ENCODE measurements at places on chromosomes 1 and 21.

- no peak for DNase-seq
Measured at GRCh38 chr21:14862794-14863720, 201.7 kb downstream of the NRIP1 start.

DNA sequence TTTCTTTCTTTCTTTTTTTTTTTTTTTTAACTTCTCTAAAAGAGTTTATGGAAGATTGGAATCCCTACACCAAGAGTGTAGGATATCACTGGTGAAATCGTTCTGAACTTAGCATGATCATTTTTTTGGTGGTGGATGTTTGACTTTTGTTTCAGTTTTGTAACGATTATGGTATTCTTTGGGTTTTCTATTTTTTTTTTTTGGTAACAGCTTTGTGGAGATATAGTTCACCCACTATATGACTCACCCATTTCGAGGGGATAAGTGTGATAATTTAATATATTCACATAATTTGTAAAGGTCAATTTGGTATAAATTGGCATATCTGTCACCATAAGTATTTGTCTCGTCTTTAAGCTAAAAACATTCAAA, 29.2 kb downstream of the AGPAT3 start:
- DNase-seq: peak; percentile 14

GRCh38 chr1:67469431-67469830, 39.2 kb upstream of the SERBP1 start:
- DNase-seq: no peak

GRCh38 chr21:15748586-15748985, 18.8 kb downstream of the USP25 start:
- no peak for DNase-seq

DNA sequence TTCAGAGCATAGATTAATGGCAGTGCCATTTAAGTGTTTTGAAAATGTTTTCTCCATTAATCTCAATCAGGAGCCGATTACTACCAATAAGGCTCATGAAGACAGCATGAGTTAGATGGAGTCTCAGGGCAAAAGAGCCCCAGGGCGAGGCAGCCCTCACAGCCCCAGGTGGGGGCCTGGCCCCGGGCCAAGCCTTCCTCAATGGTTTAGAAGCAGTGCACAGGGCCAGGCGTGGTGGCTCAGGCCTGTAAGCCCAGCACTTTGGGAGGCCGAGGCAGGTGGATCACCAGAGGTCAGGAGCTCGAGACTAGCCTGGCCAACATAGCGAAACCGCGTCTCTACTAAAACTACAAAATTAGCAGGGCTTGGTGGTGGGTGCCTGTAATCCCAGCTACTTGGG, 348.1 kb upstream of the VAMP3 start:
- DNase-seq: no peak

DNA sequence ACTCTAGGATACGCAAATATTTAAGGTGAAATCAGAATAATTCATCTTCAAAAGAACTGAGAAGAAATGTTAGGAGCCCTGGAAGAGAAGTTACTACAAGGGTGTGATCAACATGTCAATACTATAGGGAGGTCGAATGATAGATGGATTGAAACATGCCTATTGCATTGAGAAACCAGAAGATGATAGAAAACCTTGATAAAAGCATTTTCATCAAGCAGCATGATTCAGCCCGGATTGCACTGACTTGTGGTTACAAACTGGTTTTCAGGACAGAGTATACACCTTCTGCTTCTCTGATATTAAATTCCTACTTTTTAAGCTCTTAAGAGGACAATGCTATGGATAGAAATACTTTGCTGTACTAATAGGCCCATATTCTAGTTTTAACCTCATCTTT, 164.2 kb downstream of the FMN2 start:
- no peak for DNase-seq

- no peak for DNase-seq
Measured at GRCh38 chr1:16289959-16290358, 53.0 kb upstream of the CPLANE2 start.

GRCh38 chr1:98496256-98496995, 165.1 kb upstream of the SNX7 start:
- DNase-seq: no peak

GRCh38 chr1:194705123-194705854, 1518.9 kb upstream of the B3GALT2 start:
- DNase-seq: no peak

GRCh38 chr1:108357802-108358201, 92.3 kb upstream of the NBPF6 start:
- no peak for DNase-seq

GRCh38 chr1:165857046-165857801, 29.8 kb downstream of the UCK2 start:
- no peak for DNase-seq

- DNase-seq: peak; percentile 45
Measured at GRCh38 chr1:109089242-109090015, 1.1 kb upstream of the TMEM167B start.

DNA sequence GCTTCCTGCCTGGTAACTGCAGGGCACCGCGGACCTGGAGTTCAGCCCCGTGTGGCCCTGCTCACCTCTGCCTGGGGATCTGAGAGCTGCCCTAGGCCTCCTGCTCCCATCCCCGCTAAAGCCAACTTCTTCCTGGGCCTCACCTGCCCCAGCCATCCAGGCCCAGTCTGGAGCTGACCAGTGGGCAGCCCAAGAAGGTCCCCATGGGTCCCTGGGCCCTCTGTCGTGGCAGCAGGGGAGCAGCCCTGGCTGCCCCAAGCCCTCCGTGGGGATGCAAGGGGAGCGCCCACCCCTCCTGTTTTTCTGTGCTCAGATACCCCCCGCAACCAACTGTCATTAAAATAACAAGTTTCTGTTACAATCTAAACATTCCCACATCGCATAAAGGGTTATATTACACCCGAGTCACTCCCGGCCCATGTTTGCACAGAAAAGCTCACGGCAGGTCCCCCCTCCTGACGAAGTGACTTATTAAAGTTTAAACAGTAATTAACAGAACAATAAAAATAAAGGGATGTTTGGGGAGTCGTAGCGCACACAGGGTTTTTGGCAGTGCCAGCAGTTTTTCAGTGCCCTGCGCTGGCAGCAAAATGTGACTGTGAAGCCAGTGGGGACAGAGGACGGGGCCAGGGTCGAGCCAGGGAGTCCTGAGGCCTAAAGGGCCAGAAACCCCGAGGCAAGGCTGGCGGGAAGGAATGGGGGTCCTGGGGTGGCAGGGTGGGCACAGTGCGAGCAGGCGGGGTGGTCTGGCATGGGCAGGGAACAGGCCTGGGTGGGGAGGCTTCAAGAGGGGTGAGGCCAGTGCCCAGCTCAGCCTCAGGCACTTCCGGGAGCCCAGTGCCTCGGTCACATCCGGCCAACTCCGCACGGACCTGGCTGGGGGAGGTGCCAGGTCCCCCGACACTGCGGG, 121.5 kb downstream of the CASZ1 start:
- no peak for DNase-seq

- no peak for DNase-seq
Measured at GRCh38 chr1:55131218-55131617, 83.9 kb downstream of the USP24 start.

- no peak for DNase-seq
Measured at GRCh38 chr1:169236143-169236542, 129.7 kb downstream of the ATP1B1 start.

GRCh38 chr21:42745511-42746239, 92.3 kb downstream of the PDE9A start:
- no peak for DNase-seq

DNA sequence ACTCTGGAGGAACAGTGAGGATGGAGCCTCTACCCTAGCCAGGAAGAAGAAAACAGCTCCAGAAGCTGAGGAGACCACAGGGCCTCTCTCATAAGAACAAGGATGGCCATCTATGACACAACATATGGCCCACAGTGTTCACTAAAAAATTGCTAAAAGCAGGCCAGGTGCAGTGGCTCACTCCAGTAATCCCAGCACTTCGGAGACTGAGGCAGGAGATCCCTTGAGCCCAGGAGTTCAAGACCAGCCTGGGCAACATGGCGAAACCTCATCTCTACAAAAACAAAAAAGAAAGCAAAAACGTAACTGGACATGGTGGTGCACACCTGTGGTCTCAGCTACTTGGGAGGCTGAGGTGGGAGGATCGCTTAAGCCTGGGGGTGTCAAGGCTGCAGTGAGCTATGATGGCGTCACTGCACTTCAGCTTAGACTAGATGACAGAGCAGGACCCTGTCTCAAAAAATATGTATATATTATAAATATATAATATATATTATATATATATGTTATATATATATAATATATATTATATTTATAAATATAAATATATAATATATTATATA, 103.1 kb downstream of the TOMM20 start:
- DNase-seq: no peak

DNA sequence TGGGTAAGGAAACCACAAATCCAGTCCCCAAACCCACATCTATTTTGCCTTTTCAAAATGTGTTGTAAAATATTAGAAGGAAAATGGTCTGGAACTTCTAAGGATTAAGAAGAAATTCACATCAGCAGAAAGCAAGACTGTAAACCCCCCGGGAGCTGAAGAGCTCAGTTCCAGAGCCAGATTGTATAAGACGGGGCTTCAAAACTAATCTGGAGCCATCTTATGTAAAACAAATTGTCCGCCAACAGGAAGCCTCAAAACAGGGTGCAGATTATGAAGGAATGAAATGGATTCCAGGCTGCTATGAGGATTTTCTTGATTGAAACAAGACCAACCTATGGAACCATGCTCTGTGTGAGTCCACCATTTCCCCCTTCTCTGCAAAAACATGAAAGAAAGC, 25.1 kb upstream of the HUNK start:
- no peak for DNase-seq

GRCh38 chr1:190759807-190760206, 282.1 kb upstream of the BRINP3 start:
- DNase-seq: no peak

- DNase-seq: no peak
Measured at GRCh38 chr1:178496410-178497135, at the start of gene CLEC20A. Gene CLEC20A (minus strand): TSS chr1:178496964. CDS start chr1:178496939, 25 bp downstream.

DNA sequence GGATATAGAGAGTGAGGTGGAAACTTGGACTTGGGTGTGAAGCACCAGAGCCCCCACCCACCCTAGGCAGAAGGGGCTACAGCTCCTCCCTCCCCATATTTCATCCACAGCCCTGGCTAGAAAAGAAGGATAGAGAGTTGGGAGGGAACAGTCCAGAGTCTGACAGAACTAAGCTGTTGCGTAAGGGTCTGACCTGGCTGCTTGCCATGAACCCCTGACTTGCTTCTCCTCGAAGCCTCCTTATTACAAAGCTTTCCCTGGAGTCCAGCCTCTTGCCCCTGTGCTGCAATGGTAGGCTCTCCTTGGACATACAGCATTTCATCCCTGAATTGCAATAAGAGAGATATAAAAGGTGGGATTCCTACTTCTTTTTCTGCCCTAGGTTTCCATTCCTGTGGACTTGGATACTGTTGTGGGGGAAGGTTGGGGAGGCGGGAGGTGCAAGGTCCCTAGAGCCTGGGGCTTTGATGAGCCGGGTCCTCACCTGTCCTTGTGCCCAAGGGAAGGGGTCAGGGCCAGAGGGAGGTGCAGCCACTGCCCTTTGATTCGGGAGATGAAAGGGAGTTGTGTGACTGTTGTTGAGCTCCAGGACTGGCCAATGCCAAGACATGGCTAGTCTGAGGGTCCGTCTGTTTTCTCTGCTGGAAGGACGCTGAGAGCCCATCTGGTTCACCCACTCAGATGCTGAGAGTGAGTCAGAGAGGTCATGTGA, 2.7 kb downstream of the RHBG start:
- DNase-seq: no peak

DNA sequence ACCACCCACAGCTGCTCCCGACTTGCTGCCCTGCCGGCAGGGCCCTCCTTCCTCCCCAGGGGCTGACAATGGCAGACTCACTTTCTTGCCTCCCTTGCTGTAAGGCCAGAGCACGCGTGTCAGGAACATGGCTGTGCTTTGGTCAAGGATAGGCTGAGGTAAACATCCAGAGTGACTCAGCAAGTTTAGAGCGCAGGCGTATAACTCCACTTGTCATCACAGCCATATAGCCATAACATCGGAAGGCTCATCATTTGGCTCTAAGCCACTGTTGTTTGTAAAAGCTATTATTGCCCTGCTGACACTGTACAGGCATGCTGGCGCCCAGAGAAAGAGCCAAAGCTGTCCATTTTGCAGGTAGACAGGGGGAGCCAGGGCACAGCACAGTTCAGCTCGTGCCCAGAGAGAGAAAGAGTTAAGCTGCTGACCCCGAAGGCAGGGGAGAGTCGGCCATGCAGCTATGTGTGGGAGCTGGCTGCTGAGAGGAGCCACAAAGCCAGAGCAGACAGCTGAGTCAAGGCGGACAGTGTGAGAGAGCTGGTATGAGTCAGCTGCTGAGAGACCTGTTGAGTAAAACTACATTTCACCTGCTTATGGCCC, 60.6 kb downstream of the GNG4 start:
- no peak for DNase-seq
